HFFc6 (cell line): ENCODE measurements at places on chromosomes 13 and 19. TPM values are rescaled to one million over a fixed set of nuclear protein-coding genes. Genes with fewer than 3 reads are reported as not detected.

- peak; percentile 26 for DNase-seq
These were observed 24.2 kb upstream of the TTYH1 start for GRCh38 chr19:54390942-54391577.

GRCh38 chr19:57002710-57003109, 117.1 kb upstream of the USP29 start:
- DNase-seq = no peak

DNA sequence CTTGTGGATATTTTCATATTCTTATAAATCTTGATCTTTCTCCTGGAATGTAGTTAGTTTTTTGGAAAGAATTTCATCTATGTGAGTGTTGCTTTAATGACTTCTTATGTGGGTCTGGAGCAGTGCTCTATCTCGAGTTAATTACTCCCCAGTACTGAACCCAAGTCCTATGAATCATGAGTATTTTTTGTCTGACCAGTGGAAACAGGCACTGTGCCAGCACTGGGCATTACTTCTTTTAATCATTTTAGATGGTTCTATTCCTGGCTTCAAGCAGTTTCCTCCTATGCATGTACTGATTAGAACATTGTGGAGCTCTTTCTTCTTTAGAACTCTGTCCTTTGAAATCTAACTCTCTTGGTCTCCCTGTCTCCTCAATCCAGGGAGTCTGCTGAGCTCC, 466.3 kb downstream of the PCDH17 start:
- no peak for DNase-seq

GRCh38 chr13:27904719-27905118, 15.1 kb upstream of the PDX1 start:
- DNase-seq = no peak

- DNase-seq = no peak
These were observed 4.8 kb upstream of the SDHAF1 start for GRCh38 chr19:35990156-35990555.

DNA sequence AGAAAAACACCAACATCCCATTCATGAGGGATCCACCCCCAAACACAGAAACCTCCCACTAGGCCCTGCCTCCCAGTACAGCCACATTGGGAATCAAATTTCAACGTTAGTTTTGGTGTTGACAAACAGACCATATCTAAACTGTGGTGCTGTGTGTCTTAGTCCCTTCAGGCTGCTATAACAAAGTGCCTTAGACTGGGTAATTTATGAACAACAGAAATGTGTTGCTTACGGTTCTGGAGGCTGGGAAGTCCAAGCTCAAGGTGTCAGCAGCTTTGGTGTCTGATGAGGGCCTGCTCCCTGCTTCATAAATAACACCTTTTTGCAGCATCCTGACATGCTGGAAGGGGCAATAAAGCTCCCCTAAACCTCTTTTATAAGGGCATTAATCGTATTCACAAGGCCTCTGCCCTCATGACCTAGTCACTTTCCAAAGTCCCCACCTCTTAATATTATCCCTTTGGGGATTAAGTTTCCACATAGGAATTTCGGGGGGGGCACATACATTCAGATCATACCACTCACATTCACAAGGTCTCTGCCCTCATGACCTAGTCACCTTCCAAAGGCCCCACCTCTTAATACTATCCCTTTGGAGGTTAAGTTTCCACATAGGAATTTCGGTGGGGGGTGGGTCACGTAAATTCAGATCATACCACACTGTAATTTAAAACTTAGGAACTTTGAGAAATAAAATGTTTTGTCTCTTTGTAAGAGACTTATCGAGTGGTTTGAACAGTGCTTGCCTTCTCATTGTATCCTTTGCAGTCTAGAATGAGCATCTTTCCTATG, 27.5 kb downstream of the ZNF507 start:
- DNase-seq = no peak

DNA sequence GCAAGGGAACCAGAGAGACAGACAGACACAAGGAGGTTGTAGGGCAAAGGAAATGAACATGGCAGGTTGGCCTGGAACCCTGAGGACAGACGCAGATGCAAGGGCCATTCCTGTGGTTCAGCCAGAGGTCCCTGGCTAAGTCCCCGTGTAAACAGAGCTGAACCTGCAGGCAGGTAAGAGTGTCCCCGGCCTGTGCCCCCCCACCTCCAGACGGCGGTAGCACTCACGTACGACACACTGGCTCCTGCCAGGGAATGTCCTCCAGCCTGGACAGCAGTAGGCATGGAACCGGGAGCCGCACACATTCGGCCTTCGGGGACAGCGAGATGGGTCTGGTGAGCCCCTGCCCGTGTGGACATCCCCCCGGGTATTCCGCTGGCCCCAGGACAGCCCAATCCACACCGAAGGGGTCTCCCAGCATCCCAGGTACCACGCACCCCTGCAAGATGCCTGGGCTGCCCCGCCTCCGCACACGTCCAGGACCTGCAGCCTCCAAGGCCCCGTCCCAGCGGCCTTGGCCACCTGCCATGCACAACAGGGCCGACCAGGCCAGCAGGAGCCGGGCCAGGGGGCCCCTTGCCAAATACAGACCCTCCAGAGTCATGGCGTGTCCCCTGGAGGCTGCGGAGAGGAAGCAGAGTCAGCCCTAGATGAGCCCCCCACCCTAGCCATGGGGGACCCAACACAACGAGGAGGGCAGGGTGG, 2.4 kb downstream of the FBN3 start:
- DNase-seq = no peak

- no peak for DNase-seq
These were observed 8.5 kb upstream of the CRYL1 start for GRCh38 chr13:20534038-20534608.

DNA sequence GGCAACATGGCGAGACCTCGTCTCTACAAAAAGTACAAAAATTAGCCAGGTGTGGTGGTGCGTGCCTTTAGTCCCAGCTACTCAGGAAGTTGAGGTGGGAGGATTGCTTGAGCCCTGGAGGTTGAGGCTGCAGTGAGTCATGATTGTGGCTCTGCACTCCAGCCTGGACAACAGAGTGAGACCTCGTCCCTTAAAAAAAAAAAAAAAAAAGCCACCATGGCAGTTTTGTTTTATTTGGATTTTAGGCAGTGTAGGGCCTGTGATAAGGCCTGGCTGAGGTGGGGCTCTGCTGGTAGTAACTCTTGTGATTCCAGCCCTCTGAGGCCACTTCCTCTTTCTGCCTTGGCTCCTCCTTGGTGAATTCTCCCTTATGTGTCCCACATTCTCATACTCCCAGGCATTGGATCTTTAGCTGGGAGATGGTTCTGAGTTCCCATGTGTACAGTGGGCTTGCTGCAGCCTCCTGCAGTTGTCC, 39.2 kb downstream of the GATAD2A start:
- peak; percentile 35 for DNase-seq

DNA sequence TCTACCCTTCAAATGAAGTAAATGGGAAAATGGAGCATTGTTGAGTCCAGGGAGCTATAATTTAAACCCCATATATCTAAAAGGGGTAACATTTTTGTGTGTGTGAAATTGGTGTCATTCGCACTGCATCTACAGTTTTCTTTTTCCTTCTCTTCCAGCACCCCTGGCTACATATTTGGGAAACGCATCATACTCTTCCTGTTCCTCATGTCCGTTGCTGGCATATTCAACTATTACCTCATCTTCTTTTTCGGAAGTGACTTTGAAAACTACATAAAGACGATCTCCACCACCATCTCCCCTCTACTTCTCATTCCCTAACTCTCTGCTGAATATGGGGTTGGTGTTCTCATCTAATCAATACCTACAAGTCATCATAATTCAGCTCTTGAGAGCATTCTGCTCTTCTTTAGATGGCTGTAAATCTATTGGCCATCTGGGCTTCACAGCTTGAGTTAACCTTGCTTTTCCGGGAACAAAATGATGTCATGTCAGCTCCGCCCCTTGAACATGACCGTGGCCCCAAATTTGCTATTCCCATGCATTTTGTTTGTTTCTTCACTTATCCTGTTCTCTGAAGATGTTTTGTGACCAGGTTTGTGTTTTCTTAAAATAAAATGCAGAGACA, 28.6 kb downstream of the ALOX5AP start:
- DNase-seq = no peak

The ZNF229 gene
- 6.1 to 6.5 TPM (median 6.4 TPM) in 3 replicates for total RNA-seq

The GPR12 gene
- total RNA-seq = not detected in 3 replicates

The TMC4 gene
- 0.68 to 1.2 TPM in 2 of 3 replicates, not detected in the other for total RNA-seq

The ZNF564 gene
- total RNA-seq = 3.9 to 4.2 TPM (median 4.1 TPM) in 3 replicates

The LILRA1 gene
- total RNA-seq = not detected in 3 replicates

The FPR1 gene
- total RNA-seq = 0.26 to 0.50 TPM in 2 of 3 replicates, not detected in the other

The SIGLEC5 gene
- not detected in 3 replicates for total RNA-seq

The ITGBL1 gene
- total RNA-seq = 92.4 to 108 TPM (median 104 TPM) in 3 replicates

The TEAD2 gene
- total RNA-seq = 16.5 and 19.7 TPM in 2 replicates
